ENCODE measurements at places on chromosomes 12 and 14. TPM values are rescaled to one million over a fixed set of nuclear protein-coding genes. Genes with fewer than 3 reads are reported as not detected.

Gene CMTM5
- total RNA-seq = not detected

Gene GZMB
- 0.72 TPM for total RNA-seq

Gene AKT1
- 63.1 TPM for total RNA-seq

Gene ENDOU
- 36.1 TPM for total RNA-seq

Gene PZP
- total RNA-seq = 0.15 TPM

Gene KCNK10
- total RNA-seq = not detected

- DNase-seq = no peak
Measured at GRCh38 chr12:91577586-91578539, 395.2 kb upstream of the DCN start.

- no peak for DNase-seq
Measured at GRCh38 chr14:23091294-23092225, 3.4 kb downstream of the ACIN1 start.

DNA sequence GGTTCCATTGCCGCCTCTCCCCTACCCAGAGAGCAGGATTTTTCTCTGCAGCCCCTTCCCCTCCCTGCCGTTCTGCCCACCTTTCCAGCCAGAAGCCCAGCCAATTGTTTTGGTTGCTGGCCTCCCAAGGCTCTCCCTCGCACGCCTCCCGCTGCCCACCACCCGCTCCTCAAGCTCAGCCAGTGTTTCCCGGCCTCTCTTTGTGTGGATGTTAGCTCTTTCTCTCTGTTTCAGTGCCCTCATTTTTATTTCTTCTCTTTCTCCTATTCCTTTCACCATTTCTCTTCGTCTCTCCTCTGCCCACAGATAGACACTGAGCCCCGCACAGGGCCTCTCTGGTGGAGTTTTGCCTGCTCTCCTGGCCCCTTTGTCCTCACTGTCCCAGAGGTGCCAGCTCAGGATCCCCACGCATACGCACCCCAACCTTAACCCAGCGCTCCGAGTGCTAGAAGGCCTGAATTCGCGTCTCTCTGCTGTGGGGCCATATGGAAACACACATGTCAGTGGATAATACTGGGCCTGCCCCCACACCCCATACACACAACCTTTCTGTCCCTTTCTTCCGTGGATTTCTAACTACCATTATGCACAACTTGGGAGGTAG is 54.9 kb downstream of the SMUG1 start:
- no peak for DNase-seq

DNA sequence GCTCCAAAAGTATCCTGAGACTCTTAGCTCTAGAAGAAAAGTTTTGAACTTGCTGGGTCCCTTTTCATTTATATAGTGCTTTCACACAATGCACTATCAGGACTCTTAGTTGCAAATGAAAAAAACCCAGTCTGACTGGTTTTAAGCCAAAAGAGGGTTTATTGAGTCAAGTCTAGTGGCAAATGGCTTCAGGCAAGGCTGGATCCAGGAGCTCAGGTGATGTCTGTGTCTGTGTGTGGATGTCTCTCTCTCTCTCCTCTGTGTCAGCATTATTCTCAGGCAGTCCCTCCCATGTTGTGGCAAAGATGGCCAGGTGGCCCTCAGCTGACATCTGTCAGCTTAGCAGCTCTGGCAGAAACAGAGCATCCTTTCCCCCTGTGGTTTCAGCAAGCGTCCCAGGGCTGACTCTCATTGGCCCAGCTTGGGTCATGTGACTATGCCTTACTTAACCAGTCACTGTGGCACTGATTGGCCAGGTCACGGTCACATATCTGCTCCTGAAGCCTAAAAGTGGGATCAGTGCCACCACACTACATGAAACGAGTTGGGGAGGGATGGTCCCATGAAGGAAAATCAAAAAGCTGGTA is 6.2 kb downstream of the TMEM120B start:
- DNase-seq = no peak

- DNase-seq = no peak
Measured at GRCh38 chr12:101051901-101052550, 158.0 kb downstream of the SLC5A8 start.

DNA sequence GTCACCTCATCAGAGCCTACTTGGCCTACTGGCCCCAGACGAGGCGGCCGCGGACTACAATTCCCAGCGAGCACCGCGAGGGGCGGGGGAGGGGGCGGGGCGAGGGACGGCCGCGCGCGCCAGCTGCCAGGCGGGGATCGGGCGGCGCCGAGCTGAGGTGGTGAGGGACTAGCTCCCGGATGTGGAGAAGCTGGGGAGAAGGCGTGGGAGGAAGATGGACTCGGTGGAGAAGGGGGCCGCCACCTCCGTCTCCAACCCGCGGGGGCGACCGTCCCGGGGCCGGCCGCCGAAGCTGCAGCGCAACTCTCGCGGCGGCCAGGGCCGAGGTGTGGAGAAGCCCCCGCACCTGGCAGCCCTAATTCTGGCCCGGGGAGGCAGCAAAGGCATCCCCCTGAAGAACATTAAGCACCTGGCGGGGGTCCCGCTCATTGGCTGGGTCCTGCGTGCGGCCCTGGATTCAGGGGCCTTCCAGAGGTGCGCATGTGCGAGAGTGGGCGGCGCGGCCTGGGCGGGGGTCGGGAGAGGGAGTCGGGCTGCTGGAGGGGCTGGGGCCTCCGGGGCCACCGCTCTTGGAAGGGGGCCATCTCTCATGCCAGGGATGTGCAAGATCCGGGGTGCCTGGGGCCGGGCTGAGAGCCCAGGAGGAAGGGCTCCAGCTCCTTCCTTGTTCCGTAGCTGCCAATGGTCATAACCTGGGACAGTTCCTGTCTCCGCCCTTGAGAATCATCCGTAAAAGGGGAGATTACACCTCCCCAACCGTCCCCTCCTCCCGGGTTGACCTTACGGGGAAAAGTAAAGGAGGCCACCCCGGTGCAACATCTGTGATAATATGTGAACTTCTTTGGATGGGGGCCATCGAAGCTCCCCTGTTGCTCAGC is at the start of gene CMAS:
Gene CMAS, plus strand, starts transcription at position 129 of the 878 bp plus-strand sequence. Its CDS starts 86 bp downstream, at position 215.
- peak; percentile 85 for DNase-seq

GRCh38 chr12:85805654-85806053 is 30.6 kb downstream of the RASSF9 start:
- DNase-seq = no peak

DNA sequence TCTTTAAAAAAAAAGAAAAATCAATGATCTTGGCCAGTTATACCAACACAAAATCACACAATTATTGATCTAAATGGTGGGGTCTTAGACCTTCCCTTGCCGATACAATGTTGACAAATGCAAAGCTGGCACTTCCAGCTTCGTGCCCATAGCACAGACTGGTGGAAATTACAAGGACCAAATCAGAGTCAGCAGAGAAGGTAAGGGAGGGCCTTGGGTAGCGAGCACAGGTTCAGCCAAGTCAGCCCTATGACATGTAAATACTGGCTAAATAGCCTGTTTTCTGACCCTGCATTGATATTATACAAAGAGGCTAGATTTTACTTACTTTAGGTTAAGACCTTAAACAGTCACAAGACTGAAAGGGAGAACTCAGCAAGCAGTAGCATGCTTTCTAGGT is 30.3 kb upstream of the WDR89 start:
- DNase-seq = no peak

DNA sequence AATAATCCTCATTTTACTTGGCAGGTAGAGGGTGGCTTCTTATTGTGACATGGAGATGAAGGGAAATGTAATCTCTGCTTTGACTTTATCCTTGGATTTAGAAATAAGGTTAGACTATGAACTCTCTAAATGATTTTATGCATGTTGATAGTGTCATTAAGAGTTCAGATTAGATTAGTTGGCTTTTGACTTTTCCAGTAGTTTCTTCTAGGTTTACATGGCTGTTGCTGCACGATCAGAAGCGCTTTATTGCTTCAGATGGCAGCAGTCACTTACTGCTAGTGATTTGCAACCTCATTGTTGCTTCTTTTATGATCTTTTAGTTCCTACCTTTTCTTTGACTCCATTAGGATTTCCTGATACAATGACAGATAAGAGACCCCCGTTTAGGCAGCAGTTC is 32.3 kb downstream of the SLC15A5 start:
- no peak for DNase-seq

GRCh38 chr12:128970941-128971340 is 117.7 kb downstream of the GLT1D1 start:
- DNase-seq = no peak

GRCh38 chr12:49932023-49932422 is 18.5 kb upstream of the AQP2 start:
- DNase-seq = no peak

- no peak for DNase-seq
Measured at GRCh38 chr12:51705450-51705849, 114.4 kb downstream of the SCN8A start.

- DNase-seq = no peak
Measured at GRCh38 chr12:131749618-131750315, 38.9 kb downstream of the SFSWAP start.

DNA sequence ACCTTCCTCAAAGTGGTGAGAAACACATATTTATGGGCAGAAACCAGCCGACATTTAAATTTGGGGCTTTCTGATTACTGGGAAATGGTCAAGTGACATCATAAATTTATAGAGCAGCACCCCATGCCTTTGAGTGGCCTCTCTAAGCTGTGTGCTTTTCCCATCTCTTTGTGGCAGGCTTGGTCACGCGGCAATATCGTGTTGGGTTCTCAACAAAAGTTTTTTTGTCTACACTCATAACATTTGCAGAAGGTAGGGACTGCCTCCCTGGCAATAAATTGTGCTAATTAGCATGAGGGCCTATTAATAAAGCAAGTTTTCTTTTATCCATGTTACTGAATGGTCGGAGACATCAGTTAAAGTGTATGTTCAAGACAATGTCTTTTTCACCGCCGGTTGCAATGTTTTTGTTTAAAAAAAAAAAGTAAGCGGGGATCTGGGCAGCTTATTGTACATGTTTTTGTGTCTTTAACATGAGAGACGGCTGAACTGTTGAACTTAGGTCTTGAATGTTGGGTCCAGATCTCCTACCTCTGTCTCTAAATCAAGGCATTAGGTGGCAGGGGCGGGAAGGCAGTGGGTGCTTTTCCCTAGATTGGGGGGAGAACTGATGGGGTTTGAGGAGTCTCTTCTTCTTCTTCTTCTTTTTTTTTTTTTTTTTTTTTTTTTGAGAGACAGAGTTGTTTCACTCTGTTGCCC is 193.3 kb downstream of the PHETA1 start:
- DNase-seq = no peak

GRCh38 chr12:91854725-91855124 is 290.9 kb downstream of the BTG1 start:
- DNase-seq = no peak

- DNase-seq = no peak
Measured at GRCh38 chr12:53966085-53966384, 6.9 kb upstream of the HOXC11 start.

DNA sequence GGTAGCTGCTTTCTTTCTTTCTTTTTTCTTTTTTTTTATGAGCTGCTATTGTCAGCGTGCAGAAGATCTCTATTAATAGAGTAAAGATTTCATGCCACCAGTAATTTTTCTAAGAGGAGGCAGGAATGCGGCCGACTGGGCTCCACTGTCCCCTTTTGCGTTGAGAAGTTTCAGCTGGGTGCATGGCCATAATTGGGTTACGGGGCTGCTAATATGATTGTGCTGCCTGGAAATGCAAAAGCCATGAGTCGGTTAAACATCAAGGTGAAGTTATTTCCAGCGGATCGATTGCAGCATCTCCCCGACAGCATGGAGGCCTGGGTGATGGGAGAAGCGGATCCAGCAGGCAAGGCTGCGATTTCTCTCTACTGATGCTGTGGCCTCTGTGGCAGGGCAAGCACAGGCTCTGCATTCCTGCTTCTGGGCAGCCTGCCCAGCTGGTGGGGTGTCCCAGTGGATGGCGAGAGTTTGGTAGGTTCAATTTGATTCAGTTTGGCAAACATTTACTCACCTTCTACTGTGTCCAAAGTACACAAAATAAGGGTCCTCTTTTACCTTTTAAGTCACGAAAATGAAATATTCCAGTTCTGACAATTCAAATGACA is 54.4 kb upstream of the PRMT8 start:
- DNase-seq = no peak

DNA sequence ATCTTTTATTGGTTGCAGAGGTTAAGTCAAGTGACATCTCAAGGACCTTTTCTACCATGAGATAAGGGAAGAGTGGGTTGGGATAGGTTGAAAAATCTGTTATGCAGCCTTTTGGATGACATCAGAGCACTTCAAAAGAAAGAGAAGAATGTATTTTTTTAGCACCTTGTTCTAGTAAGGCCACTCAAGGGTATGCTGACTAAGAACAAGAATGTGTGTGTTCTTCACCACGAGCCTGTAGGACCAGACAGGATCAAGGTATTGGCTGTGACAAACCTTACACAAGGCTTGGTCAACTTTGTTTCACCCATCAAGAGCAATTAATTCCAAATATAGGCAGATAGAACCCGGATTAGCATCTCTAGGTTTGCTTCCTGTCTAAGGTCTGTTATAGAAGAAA is 142.5 kb downstream of the SAMD4A start:
- DNase-seq = no peak

DNA sequence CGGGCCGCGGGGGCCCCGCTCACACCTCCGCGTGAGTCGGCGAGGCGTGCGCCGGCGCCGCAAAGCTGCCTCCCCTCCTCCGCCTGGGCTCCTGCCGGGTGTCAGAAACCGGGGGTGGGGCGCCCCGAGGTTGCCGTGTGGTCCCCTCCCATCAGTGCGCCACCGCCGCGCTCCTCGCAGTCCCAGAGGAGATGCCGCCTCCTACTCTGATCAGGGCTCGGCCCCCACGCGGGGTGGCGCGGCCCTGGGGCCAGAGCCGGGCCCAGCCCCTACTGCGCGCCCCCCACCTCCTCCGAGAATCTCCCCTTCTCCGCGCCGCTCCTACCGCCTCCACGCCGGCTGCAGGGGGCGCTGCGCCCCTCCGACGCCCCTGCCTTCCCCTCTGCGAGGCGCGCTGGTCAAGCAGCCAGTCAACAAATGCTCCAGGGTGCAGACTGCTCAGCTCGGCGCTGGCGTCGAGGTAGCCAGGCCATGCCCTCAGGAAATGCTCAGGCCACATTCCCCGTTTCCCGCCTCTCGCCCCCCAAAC is 467 bp upstream of the JAG2 start:
- no peak for DNase-seq

DNA sequence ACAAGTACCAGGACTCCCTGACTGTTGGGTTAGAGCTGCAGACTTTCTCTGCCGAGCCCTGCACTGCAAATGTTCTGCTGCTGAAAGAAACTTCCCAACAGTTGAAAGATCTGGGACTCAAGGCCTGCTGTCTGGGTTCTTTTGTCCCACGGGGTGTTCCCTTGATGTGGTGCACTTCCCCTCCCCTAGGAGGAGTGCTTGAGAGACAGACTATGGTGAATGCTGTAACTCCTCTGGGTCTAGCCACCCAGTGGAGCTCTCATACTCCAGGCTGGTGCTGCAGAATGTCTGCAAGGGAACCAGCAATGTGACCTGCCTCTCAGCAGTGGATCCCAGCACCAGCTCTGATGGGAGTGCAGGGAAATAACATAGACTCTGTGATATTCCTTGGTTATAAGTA is 129.2 kb upstream of the SLCO1B1 start:
- no peak for DNase-seq

- no peak for DNase-seq
Measured at GRCh38 chr14:72882047-72882446, 11.9 kb downstream of the DPF3 start.

- no peak for DNase-seq
Measured at GRCh38 chr12:26044007-26044394, 80.8 kb downstream of the BHLHE41 start.

- no peak for DNase-seq
Measured at GRCh38 chr14:50524731-50525515, 7.4 kb downstream of the MAP4K5 start.

- DNase-seq = peak; percentile 80
Measured at GRCh38 chr14:54650331-54650958, 83.5 kb downstream of the SAMD4A start.

Measured in suprapubic skin (tissue), 4 donors.